ENCODE measurements at places on chromosomes 1 and 21.

- DNase-seq: no peak
These were observed 35.0 kb upstream of the ATP2B4 start for GRCh38 chr1:203591626-203592025.

DNA sequence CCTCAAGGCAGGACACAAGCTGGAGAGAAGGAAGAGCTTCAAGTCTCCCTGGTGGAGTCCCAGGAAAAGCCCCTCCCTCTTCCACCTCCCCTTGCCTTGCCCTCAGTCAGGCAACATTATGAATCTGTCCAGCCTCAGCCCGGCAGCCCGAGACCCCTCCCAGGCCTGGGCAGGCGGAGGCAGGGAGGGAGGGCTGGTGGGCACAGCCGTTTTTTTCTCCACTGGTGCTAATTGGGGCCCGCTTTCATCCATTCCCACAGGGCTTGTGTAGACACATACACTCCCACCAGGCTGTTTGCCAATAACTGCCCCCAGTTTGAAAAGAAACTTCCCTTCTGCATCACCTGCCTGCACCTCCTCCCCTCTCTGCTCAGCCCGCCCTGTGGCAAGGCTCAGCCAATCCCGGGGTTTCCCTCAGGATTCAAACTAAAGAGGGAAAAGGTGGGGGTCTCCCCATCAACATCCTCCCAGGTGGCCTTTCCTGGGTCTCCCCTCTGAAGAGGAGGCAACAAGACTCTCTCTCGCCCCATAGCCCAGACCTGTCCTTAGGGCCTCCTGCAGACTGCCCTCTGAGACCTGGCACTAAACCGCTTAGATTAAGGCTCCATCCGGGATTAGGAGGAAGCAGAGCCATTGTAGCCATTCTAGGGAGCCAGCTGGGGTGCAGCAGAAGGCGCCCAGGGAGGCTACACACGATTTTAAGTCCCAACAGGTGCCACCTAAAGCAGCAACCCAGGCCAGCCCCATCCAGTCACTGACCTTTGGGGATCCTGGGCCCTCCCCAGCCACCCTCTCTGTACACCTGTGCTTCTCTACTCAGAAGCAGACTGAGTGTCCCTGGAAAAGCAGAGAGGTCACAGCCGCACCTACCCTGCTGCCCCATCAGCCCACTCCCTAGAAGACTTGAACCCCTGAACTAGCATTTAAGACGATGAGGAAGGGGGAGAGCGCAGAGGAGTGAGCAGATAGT is 3.5 kb downstream of the IGSF9 start:
- no peak for DNase-seq

GRCh38 chr1:43272161-43272560 is 2.4 kb downstream of the TMEM125 start:
- no peak for DNase-seq

- DNase-seq: no peak
These were observed 169.1 kb downstream of the PRDM16 start for GRCh38 chr1:3237994-3238702.
